Stimulated activated naive CD8-positive, alpha-beta T cell treated with anti-CD3 and anti-CD28 coated beads, Interleukin-15, Interleukin-2, amounts not matched to agents 100 U/mL and 50 U/mL, for 24 hours (primary cell): ENCODE measurements at places on chromosomes 1 and 21.

GRCh38 chr1:184310157-184310819 lies 76.5 kb upstream of the C1orf21 start:
- DNase-seq: no peak

- no peak for DNase-seq
These were observed 10.3 kb upstream of the L1TD1 start for GRCh38 chr1:62184336-62184735.

GRCh38 chr1:170307426-170307825 lies 161.7 kb downstream of the NTMT2 start:
- no peak for DNase-seq

DNA sequence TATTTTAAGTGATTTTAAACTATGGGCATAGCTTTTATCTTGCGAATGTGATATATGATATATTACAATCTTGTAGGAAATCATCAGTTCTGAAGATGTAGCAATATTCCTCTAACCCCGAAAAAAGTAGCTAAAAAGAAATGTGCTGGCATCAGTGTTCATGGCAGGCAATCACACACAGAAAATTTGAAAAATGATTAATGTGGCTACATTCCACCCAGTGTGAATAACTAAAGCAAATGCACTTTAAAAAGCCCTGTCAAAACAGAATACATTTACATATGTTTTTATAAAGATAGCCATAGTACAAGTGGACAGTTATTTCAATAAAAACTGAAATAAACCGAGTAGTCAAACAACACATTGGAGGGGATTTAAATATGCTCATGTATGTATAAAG lies 260.2 kb downstream of the HHAT start:
- no peak for DNase-seq

DNA sequence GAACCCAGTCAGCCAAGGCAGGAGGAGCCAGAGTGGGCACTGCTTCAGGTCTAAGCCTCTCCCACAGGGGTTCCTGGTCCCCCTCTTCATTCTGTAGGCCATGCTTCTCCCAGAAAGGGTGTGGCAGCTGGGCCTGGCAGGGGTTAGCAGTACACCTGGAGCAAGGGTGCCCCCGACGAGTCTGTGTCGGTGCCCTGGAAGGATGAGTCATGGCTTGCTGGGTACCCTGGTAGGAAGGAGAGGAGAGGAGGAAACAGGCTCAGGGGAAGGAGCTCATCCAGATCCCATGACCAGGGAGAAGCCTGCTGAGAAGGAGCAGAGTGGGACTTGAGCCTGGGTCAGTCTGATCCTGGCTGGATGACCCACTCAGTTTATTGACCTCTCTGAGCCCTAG lies 10.3 kb downstream of the KDF1 start:
- no peak for DNase-seq

DNA sequence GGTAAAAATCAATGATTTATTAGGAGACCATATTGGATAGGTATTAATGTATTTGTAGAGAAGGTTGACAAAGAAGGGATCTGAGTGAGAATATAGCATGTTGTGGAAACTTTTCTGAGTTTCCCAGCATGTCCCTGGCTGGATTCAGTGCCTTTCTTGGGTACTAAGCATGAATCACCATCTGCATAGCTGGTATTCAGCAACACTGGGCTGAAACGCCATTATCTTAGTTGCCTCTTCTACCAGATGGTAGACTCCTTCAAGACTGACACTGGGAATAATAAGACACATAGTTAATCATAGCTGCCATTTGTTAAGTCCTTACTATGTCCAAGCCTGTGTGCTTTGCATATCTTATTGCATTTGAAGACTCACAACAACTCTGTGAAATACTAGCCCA lies 45.5 kb downstream of the ATP5PF start:
- DNase-seq: no peak

DNA sequence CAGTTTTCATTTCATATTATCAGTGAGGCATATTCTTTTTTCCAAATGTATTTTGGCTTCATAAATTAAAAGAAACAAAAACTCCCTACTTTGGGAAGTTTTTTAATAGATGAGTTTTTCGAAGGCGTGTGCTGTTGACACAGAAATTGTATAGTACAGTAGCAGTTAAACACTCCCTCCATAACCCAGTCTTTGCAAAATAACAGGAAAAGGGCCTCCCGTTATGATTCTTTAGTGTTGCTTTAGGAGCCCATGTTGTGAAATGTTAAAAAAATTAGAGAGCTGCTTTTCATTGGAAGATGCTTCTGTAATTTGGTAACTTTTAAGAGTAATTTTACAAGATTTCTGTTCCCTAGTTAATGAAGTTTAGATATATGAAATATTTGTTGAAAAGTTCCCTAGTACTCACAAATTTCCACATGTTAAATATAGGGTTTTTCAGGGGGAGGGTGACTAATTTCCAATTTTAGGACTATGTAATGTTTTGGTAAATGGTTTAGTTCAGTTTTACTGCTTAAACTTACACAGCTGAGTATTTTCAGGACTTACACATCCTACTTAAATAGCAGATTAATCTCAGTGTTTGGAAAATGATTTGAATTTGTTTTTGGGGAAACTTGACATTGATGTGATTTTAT lies 2.0 kb downstream of the CAMSAP2 start:
- DNase-seq: no peak

DNA sequence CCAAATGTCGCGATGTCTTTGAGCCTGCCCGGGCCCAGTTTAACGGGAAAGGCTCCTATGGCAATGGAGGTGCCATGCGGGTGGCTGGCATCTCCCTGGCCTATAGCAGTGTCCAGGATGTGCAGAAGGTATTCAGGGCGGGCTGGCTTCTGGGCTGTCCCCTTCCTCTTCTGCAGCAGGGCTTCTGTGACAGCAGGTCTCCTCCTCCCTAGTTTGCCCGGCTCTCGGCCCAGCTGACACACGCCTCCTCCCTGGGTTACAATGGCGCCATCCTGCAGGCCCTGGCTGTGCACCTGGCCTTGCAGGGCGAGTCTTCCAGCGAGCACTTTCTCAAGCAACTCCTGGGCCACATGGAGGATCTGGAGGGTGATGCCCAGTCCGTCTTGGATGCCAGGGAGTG lies 3.0 kb downstream of the ADPRS start:
- no peak for DNase-seq

- no peak for DNase-seq
These were observed 31.8 kb downstream of the RABIF start for GRCh38 chr1:202857136-202857610.

DNA sequence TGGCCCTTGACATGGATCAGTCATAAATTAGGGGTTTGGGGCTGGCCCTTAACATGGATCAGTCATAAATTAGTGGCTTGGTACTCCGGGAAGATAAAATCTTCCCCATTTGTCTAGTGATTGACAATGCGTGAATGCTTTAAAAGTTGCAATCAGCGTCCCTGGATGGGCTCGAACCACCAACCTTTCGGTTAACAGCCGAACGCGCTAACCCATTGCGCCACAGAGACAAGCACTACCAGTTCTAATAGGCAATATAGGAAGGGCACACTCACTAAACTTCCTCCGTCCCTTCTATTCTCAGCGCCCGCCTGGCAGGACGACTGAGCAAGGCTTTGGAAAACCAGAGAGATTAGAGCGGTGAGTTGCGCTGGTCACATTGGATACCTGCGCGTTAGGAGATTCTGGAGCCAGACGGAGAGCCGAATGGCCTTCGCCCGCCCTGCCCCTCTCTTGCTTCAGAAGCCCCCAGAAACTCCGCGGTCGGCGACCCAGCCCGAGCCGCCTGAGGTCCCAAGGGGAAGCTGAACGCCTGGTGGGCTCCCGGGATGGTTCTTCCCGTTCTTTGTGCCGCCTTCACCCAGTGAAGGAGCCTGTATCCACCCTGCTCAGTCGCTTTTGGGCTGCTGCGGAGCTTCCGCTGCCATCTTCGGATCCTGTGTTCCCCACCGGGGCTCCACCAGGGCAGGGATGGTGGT lies 235.9 kb downstream of the FAM72C start:
- peak; percentile 6 for DNase-seq

GRCh38 chr1:90614872-90615271 lies 102.2 kb downstream of the BARHL2 start:
- no peak for DNase-seq

DNA sequence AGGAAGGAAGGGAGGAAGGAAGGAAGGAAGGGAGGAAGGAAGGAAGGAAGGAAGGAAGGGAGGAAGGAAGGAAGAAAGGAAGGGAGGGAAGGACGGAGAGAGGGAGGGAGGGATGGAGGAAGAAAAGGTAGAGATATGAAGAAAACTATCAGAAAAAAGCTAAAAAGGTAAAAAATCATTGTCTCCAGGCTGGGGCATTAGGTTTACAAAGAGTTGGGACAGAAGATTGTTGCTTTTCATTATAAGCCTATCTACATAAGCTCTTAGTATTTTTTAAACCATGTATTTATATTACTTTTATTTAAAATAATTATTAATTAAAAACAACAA lies 7.2 kb upstream of the PINK1 start:
- DNase-seq: no peak

DNA sequence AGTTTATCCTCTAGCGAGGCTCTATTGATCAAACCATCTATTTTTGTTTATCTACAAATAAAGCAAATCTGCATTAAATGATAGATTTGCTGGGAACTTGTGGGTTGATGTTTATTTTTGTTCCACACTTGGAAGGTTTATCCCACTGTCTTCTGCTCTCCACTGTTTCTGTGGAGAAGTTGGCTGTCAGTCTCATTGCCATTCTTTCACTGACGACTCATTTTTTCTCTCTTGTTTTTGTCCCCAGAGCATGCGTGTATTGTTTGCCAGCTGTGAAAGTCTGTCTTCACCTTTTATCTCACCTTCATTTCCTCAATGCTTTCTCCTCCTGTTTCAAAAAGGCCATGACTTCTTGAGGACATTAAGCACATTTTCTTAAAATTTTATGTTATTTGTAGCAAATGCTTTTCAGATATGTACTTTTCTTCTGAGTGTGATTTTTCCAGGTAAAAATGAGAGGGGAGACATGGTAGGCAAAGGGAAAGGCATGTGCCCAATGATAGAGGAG lies 52.4 kb downstream of the INAVA start:
- no peak for DNase-seq

DNA sequence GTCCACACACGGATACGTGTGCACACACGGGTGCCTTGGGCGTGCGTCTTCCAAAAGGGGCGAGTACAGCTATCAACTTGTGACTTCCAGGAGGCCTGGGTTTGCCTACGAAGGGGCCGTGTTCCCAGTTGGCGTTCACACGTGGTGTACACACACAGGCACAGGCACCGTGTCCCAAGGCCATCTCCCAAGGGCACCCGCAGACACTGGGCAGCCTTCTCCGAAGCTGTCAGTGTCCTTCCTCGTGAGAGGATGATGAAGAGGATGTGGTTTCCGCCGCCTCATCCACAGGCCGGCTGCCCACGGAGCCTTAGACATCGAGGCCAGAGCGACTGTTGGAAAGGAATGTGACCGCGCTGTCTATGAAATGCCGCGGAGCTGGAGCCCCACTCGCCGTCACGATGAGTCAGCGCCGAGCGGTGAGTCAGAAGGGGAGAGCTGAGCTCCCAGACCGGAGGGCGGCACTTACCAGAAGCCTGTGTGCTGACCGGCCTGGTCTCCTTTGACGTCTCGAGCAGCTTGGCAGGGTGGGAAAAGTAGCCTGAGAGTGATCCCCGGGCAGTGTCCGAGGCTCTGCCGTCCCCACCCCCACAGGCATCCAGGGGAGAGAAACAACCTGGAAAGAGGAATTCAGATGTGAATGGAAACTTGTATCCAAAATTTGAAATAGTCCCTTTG lies 141.4 kb upstream of the ARHGEF16 start:
- DNase-seq: peak; percentile 78

GRCh38 chr1:84254703-84255238 lies 46.7 kb upstream of the SAMD13 start:
- DNase-seq: no peak

- DNase-seq: no peak
These were observed 222.8 kb downstream of the RHOU start for GRCh38 chr1:228958121-228958520.

GRCh38 chr1:218969006-218969405 lies 204.7 kb upstream of the LYPLAL1 start:
- no peak for DNase-seq

GRCh38 chr1:26607186-26607585 lies 77.6 kb downstream of the RPS6KA1 start:
- no peak for DNase-seq

DNA sequence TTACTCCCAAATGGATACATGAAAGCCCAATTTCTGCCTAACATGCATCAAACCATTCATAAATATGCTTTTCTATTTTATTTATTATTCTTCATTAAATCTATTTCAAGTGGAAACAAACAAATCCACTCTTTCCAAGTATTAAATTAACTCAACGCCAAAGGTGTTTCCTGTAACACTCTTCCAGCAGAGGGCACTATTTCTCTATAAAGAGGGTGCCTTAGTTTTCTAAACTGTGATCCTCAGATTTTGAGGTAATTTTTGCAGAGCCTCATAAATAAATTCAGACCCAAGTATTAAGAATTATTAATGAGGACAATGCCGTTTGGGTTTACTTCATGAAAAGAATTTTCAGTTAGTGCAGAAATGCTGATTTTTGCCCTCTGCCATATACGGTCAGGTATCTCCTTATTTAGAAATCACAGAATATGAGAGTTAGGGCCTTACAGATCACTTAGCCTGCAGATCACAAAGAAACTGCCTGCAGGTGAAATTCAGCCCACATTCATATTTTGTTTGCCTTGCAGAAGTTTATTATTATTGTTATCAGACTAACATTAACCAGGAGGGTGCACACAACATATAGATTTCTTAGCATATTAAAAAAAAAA lies 40.1 kb upstream of the MYSM1 start:
- no peak for DNase-seq

DNA sequence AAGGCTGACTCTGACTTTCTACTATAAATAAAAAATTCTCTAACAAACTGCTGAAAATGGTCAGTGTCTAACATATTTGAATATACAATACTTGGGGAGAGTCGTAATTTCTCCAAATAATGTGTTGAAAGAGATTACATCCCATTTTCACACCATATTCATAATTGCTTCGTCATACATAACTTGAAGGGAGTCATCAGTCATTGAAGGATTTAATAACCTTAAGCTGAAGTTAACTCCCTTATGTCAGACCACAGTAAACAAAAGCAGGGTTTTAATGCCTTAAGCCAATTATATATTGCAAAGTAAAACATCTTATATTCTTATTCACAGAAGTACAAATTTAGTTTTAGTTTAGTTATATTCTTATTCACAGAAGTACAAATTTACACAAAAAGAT lies 129.9 kb downstream of the RERE start:
- DNase-seq: no peak

DNA sequence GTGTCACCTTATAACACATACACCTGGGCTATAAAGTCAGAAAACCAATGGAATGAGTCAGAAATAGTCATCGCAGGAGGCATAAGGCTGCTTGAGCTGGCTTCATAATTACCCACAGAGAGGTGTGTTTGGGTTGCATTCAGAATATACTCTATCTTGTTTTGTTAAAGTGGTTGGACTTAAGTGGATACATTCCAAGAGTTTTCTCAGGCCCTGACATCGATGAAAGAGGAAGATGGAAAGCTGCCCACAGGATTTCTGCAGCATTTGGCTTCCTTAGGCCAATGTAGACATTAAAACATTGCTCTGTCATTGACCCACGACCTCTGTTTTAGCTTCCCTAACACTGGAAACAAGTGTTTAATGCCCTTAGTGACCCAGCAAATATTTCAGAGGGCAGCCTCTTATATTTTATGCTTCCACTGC lies 18.6 kb upstream of the BCL10 start:
- DNase-seq: no peak
